ENCODE measurements at places on chromosomes 2 and 18. TPM values are rescaled to one million over a fixed set of nuclear protein-coding genes. Genes with fewer than 3 reads are reported as not detected.

TMEFF2 gene
- total RNA-seq, result not detected

L3MBTL4 gene
- 7.5 TPM for total RNA-seq

ALLC gene
- total RNA-seq, result not detected

RGPD5 gene
- total RNA-seq, result 81.5 TPM

PRKCE gene
- total RNA-seq, result 34.1 TPM

CMPK2 gene
- 8.7 TPM for total RNA-seq

TUBA4B gene
- total RNA-seq, result not detected

FLACC1 gene
- total RNA-seq, result 2.8 TPM

NTSR2 gene
- not detected for total RNA-seq

ALKAL2 gene
- 5.7 TPM for total RNA-seq

GAD1 gene
- not detected for total RNA-seq

IDH1 gene
- total RNA-seq, result 126 TPM

LOXL3 gene
- total RNA-seq, result 8.2 TPM

MARCO gene
- 92.5 TPM for total RNA-seq

ACMSD gene
- total RNA-seq, result not detected

KIAA2012 gene
- not detected for total RNA-seq

CRYGC gene
- total RNA-seq, result not detected

RAPH1 gene
- total RNA-seq, result 79.6 TPM

NYAP2 gene
- not detected for total RNA-seq

COBLL1 gene
- 85.9 TPM for total RNA-seq

ARHGAP15 gene
- total RNA-seq, result 11.6 TPM

PROKR1 gene
- total RNA-seq, result 1.3 TPM

SLC5A7 gene
- total RNA-seq, result not detected

LIPG gene
- 2.2 TPM for total RNA-seq

RIT2 gene
- total RNA-seq, result not detected

CCDC121 gene
- total RNA-seq, result 2.2 TPM

IL36A gene
- not detected for total RNA-seq

ALK gene
- 1.0 TPM for total RNA-seq

TMEM150A gene
- total RNA-seq, result 27.7 TPM

ABCG8 gene
- not detected for total RNA-seq

FECH gene
- total RNA-seq, result 19.9 TPM

MARCHF4 gene
- not detected for total RNA-seq

RUFY4 gene
- total RNA-seq, result 0.42 TPM

CDH19 gene
- total RNA-seq, result 0.35 TPM

HOXD11 gene
- total RNA-seq, result 1.2 TPM

Data from mesenteric fat pad (tissue), 1 donor.